ENCODE measurements at places on chromosomes 11 and 22. TPM values are rescaled to one million over a fixed set of nuclear protein-coding genes. Genes with fewer than 3 reads are reported as not detected.

The PVALB gene
- not detected for total RNA-seq

GRCh38 chr11:81916451-81916850 lies 817.2 kb downstream of the FAM181B start:
- no peak for DNase-seq
- no peaks in the 10 kb centered on the region for H3K27me3 ChIP-seq
- no peak overlapping the region for H3K27ac ChIP-seq

The PHETA2 gene
- total RNA-seq: 22.1 TPM

- H3K27me3 ChIP-seq: no peaks in the 10 kb centered on the region
- H3K36me3 ChIP-seq: no peaks in the 10 kb centered on the region
- DNase-seq: no peak
- H3K27ac ChIP-seq: no peak overlapping the region
These were observed 98.2 kb upstream of the MTMR2 start for GRCh38 chr11:96021901-96022650.

- no peak for DNase-seq
- H3K27me3 ChIP-seq: no peaks in the 10 kb centered on the region
- no peaks in the 10 kb centered on the region for H3K4me1 ChIP-seq
- no peak overlapping the region for H3K27ac ChIP-seq
- H3K36me3 ChIP-seq: no peaks in the 10 kb centered on the region
- H3K4me3 ChIP-seq: no peak overlapping the region
These were observed 155.8 kb downstream of the DSCAML1 start for GRCh38 chr11:117641008-117641915.

DNA sequence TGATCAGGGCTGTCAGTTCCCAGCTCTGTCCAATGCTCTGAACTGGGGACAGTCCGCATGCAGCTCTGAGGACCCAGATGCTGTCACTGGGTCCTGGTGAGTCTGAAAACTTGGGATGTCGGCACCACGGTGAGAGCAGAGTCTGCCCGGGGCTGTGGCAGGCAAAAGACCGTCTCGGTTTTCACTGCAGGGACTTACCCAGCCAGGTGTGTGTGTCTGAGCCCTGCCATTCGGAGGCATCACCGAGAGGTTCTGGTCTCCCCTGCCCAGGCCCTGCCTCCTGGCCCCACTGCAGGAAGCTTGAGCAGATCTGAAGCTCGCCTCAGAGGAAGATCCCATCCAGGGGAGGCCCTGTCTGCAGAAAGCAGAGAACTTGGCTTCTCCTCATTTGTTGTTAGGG lies 5.2 kb downstream of the TP53AIP1 start:
- no peak overlapping the region for H3K4me3 ChIP-seq
- no peaks in the 10 kb centered on the region for H3K27me3 ChIP-seq
- H3K4me1 ChIP-seq: no peaks in the 10 kb centered on the region
- H3K36me3 ChIP-seq: no peaks in the 10 kb centered on the region
- no peak for DNase-seq
- H3K27ac ChIP-seq: no peak overlapping the region

- H3K4me1 ChIP-seq: no peaks in the 10 kb centered on the region
- no peaks in the 10 kb centered on the region for H3K36me3 ChIP-seq
- H3K4me3 ChIP-seq: no peak within 1 kb of the TSS
- H3K27me3 ChIP-seq: no peaks in the 10 kb centered on the region
- no peak for DNase-seq
- no peak within 1 kb of the TSS for H3K27ac ChIP-seq
These were observed at the start of gene OR5A2 for GRCh38 chr11:59426361-59427067. Gene OR5A2, minus strand, starts transcription at chr11:59426413. Its CDS starts 3,460 bp downstream, at chr11:59422953.

The CENATAC gene
- total RNA-seq: 63.5 TPM

The FJX1 gene
- total RNA-seq: 19.2 TPM

DNA sequence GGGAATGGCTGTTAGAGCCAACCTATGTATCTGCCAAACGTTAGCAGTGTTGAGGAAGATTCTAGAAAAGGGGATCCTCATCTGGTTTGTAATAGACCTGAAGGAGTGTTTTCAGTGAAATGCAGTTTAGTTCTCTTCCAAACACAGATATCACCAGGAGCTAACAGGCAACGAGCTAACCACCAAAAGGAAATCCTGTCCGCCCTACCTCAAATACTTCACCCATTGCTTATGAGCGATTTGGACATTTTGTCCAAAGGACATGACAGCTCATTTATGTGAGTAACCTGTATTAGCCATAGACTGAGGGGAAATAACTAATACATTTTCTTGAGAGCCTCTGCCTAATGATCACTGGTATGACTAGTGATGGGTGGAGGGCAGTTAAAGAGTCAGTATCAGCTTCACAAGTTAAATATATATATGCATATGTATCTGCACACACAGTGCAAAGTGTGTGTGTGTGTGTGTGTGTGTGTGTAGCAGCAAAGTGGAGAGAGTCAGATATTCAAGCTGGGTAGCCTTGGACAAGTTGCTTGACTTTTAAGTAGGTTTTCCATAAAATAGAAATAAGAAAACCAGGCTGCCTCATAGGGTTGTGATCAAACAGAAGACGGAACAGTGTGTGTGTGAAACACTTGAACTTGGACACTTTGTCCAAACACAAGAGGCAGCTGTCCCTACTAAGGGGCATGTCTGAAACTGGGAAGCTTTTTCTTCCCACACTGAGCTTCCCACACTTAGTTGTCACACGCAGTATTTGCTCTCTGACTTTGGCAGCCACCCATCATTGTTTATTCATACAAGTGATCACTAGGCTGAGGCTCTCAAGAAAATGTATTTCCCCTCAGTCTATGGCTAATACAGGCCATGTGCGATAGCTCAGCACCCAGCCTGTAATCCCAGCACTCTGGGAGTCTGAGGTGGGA lies 940 bp upstream of the C11orf91 start:
- H3K27ac ChIP-seq: peak overlapping the region; percentile 0
- DNase-seq: no peak
- no peaks in the 10 kb centered on the region for H3K27me3 ChIP-seq
- H3K4me1 ChIP-seq: peaks cover 37% of the 10 kb centered on the region
- H3K36me3 ChIP-seq: peaks cover 4% of the 10 kb centered on the region

The BEST1 gene
- total RNA-seq: 8.0 TPM

DNA sequence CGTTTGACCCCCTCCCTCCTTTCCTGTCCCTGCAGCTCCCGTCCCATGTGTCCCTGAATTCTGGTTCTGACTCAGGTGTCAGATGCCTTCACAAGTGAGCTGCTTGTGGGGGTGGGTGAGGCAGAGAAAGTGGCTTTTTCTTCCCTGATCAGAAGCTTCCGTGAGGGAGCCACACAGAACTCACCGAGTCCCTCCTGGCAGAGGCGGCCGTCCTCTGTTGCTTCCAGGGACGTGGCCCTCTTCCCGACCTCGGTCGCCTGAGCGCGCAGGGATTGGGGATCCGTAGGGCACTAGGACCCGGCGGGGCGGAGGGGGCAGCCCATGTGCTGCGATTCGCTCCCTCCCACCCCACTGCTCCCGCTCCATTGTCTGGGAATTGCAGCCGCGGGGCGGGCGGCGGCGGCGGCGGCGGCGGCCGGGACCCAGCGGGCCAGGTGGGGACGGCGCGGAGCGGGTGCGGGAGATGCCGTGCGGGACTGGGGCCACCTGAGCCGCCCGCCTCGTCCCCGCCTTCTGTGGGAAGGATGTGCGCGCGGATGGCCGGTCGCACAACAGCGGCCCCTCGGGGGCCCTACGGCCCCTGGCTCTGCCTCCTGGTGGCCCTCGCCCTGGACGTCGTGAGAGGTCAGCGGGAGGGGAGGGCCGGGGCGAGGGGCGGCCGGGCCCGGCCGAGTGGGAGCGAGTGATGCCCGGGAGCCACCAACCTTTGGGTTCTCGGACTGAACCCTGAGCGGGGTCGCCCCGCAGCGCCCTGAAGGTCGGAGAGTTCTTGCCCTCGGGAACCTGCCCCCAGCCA lies at the start of gene TMEM132A:
Gene TMEM132A, plus strand, starts transcription at position 351 of the 796 bp plus-strand sequence. Its CDS starts 174 bp downstream, at position 525.
- DNase-seq: no peak
- H3K27me3 ChIP-seq: no peaks in the 10 kb centered on the region
- H3K27ac ChIP-seq: no peak within 1 kb of the TSS
- H3K4me1 ChIP-seq: peaks cover 20% of the 10 kb centered on the region

DNA sequence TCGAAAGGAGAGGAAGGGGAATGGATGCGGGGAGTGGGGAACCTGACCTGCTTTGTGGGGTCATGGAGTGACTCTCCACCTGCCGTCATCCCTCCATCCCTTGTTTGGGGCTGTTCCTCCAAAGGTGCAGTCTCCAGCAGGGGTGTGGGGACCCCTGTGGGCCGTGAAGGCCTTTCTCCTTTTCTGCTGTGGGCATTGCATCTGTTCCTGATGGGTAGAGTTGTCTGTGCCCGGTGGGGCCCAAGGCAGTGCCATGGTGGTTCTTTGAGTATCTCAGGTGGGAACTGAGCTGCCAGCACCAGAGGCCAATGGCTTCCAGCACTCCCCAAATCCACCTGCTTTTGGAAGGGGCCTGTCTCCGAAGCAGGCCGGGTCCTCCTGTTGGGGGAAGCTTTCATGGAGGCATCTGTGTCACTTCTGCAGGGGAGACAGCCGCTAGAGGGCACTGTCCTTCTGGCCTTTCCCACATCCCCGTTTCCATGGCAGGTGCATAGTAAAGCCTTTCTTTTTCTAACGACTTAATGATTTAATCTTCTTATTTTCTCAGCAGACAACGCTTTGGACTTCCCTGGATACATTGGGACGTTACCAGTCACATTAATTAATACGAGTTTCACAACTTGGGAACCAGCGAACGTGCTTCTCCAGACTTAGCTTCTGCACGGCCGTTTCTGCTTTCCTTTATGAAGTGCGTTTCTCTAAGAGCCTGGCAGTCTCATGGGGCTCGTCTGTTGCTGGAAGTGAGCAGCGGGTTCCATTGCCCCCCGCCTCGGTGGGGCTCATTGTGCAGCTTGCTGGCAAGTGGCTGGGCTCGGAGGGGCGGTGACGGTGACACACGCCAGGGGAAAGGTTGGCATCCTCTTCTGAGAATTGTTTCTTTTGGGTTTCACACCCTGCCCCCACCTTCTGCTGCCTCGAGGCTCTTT lies 57.1 kb downstream of the PARVB start:
- H3K36me3 ChIP-seq: no peaks in the 10 kb centered on the region
- peak overlapping the region; percentile 56 for H3K4me3 ChIP-seq
- H3K27ac ChIP-seq: no peak overlapping the region
- no peaks in the 10 kb centered on the region for H3K27me3 ChIP-seq
- H3K4me1 ChIP-seq: peaks cover 6% of the 10 kb centered on the region
- peak; percentile 38 for DNase-seq

The CENPM gene
- not detected for total RNA-seq

The OR52K1 gene
- not detected for total RNA-seq

DNA sequence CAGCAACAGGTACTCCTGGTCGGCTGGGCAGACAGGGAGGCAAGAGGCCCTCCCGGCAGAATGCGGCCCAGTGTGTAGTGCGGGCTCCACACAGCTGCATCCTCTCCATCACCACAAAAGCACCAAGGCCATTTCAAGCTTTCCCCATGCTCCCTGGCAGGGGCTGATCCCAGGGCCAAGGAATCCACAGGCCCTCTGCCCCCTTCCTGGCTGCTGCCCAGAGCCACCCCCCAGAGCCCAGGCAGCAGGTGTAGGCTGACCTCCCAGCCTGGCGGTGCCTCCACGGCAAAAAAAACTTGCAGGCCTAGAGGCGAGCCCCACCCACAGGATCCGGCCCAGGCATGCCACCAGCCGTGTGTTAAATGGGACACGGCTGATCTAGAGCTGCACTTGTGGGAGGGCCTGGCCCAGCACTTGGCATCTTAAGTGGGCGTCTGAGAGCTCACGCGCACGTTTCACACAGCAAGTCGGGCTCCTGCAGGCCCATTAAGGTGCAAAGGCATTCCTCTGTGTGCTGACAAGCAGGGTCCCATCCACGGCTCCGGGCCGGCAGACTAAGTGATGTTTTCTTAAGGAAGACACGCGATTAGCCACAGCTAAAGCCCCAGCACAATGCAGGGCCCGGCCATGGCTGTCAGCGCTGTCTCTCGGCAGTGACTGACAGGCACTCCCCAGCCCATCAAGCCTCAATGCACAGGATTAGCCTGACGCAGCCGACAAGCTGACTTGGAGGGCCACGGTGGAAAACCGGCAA lies 19.8 kb upstream of the GNB1L start:
- DNase-seq: no peak
- no peak overlapping the region for H3K4me3 ChIP-seq
- H3K36me3 ChIP-seq: peaks cover 5% of the 10 kb centered on the region
- no peaks in the 10 kb centered on the region for H3K27me3 ChIP-seq
- peaks cover 15% of the 10 kb centered on the region for H3K4me1 ChIP-seq

The TBX10 gene
- total RNA-seq: not detected

DNA sequence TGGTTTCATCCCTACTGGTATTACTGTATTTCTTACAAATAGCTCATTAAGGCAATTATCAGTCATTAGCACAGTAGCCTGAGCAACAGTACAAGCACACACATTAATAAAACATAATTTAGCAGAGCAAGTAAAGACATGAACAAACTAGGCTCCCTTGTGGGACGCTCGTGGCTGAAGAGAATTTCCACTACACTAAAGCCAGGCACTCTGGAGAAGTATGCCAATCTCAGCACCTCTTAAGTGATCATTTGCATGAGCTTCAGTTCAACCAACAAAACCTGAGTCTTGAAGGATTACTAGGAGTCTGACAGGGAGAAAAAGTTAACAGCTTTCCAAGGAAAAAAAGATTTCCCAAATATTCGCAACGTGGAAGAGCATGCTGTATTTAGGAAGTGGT lies 109.1 kb downstream of the LARGE1 start:
- no peaks in the 10 kb centered on the region for H3K36me3 ChIP-seq
- DNase-seq: no peak
- no peak overlapping the region for H3K4me3 ChIP-seq
- no peaks in the 10 kb centered on the region for H3K27me3 ChIP-seq
- peak overlapping the region; percentile 55 for H3K27ac ChIP-seq

GRCh38 chr11:1126935-1127663 lies 30.7 kb upstream of the MUC5AC start:
- no peaks in the 10 kb centered on the region for H3K36me3 ChIP-seq
- no peaks in the 10 kb centered on the region for H3K4me1 ChIP-seq
- H3K27ac ChIP-seq: no peak overlapping the region
- H3K4me3 ChIP-seq: no peak overlapping the region
- H3K27me3 ChIP-seq: no peaks in the 10 kb centered on the region

DNA sequence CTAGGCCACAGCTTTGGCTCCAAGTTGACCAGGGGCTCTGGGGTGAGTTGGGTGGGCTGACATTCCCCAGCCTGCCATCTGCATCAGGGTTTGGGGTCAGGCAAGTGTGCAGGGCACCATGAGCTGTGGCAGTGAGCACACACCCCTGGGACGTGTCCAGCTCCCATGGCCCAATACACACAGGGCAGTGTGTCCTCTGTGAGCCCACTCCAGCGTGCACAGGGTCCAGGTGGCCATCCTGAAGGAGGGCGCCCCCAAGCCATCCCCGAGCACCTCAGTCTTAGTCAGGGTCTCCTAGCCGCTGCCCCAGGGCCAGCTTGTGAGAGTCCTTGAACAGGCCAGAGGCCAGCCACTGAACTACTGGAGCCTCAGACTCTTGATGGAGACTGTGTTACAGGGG lies 1.2 kb upstream of the FGF3 start:
- no peak overlapping the region for H3K4me3 ChIP-seq
- no peaks in the 10 kb centered on the region for H3K36me3 ChIP-seq
- peaks cover 3% of the 10 kb centered on the region for H3K27me3 ChIP-seq
- no peak overlapping the region for H3K27ac ChIP-seq

- no peak for DNase-seq
- no peak overlapping the region for H3K4me3 ChIP-seq
- H3K27ac ChIP-seq: no peak overlapping the region
- no peaks in the 10 kb centered on the region for H3K36me3 ChIP-seq
These were observed 40.2 kb downstream of the GNB1L start for GRCh38 chr22:19814428-19814827.

The PTGDR2 gene
- 0.68 TPM for total RNA-seq

GRCh38 chr11:16690086-16690485 lies 48.4 kb upstream of the C11orf58 start:
- DNase-seq: no peak
- H3K36me3 ChIP-seq: no peaks in the 10 kb centered on the region

The DGAT2 gene
- total RNA-seq: 3.4 TPM

- no peak for DNase-seq
- no peaks in the 10 kb centered on the region for H3K27me3 ChIP-seq
- no peak overlapping the region for H3K4me3 ChIP-seq
- H3K36me3 ChIP-seq: peaks cover 13% of the 10 kb centered on the region
These were observed 49.7 kb upstream of the ARFGAP3 start for GRCh38 chr22:42906605-42907348.

The DSCAML1 gene
- total RNA-seq: 0.41 TPM
